Stimulated activated CD4-positive, alpha-beta T cell treated with anti-CD3 and anti-CD28 coated beads, Interleukin-4, amount 100 ng/mL, for 1 hour (primary cell): ENCODE measurements at places on chromosomes 13 and 19.

DNA sequence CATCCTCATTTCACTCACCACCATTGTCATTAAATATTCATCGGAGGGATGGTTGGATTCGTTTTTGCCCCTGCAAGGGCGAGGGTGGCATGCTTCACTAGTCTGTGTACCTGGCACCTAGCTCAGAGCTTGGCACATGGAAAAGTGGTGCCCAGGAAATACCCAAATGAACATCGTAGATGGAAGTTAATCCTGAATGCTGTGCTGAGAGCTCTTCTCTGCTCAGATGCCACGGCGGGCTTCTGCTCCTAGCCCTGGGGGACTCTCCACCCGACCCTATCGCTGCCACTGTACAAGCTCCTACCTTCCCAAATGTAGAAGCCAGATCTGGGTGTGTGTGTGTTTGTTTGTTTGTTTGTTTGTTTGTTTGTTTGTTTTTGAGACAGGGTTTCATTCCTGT, 113.0 kb upstream of the ZNF507 start:
- no peak for DNase-seq

- DNase-seq, result no peak
Observed at GRCh38 chr13:110576736-110577476, 15.4 kb upstream of the RAB20 start.

DNA sequence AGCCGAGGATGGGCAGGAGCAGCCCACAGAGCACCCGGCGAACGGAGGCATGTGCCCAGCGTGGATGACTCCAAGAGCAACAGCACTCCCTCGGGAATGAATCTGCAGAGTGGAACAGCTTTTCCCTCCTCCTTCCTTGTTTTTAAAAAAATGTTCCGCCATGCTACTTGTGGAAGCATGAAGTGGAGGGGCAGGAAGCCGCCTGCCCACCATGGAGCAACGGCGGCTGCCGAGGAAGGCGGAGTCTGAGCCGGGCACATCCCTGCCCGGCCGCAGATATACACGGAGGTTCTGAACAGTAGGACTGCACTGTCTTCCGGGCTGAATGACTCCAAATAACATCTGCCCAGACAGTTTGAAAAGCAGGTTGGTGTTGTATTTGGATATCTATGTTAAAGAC, 65.2 kb downstream of the SOX1 start:
- no peak for DNase-seq

- DNase-seq, result no peak
Observed at GRCh38 chr19:20660473-20661140, 764 bp downstream of the ZNF626 start.

DNA sequence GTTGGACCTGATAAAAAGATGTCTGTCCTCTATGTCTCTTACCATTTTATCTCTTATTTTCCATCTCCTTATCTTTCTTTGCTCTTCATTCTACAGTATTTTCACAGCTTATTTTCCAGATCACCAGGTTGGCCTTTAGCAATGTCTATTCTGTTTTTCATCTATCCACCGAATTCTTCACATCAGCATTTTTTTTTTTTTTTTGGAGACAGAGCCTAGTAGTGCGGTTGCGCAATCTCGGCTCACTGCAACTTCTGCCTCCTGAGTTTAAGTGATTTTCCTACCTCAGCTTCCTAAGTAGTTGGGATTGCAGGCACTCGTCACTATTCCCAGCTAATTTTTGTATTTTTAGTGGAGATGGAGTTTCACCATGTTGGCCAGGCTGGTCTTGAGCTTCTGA, 49.0 kb downstream of the DNAJC15 start:
- no peak for DNase-seq

DNA sequence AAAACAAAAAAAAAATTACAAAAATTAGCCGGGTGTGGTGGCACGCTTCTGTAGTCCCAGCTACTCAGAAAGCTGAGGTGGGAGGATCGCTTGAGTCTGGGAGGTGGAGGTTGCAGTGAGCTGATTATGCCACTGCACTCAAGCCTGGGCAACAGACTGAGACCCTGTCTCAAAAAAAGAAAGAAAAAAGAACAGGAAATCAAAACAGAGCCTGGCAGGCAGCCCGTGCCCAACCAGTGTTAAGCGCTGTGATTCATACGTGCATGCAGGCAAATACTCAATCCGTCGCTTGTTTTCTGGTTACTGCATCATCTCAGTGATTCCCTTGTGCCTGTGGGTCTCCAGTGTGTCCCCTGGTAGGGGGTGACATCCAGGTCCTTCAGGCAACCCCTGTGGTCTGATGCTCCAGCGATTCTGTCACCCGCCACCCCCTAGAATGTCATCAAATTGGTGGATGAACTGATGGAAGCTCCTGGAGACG, 18.1 kb downstream of the DDX39A start:
- no peak for DNase-seq

DNA sequence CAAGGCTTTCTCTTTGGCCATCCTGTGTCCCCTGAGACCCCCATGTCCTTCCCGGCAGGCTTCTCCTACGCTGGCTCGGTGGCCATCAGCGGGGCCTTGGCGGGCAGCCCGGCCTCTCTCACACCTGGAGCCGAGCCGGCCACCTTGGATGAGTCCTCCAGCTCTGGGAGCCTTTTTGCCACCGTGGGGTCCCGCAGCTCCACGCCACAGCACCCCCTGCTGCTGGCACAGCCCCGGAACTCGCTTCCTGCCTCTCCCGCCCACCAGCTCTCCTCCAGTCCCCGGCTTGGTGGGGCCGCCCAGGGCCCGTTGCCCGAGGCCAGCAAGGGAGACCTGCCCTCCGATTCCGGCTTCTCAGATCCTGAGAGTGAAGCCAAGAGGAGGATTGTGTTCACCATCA, 14.2 kb downstream of the PLEKHJ1 start:
- DNase-seq, result no peak

DNA sequence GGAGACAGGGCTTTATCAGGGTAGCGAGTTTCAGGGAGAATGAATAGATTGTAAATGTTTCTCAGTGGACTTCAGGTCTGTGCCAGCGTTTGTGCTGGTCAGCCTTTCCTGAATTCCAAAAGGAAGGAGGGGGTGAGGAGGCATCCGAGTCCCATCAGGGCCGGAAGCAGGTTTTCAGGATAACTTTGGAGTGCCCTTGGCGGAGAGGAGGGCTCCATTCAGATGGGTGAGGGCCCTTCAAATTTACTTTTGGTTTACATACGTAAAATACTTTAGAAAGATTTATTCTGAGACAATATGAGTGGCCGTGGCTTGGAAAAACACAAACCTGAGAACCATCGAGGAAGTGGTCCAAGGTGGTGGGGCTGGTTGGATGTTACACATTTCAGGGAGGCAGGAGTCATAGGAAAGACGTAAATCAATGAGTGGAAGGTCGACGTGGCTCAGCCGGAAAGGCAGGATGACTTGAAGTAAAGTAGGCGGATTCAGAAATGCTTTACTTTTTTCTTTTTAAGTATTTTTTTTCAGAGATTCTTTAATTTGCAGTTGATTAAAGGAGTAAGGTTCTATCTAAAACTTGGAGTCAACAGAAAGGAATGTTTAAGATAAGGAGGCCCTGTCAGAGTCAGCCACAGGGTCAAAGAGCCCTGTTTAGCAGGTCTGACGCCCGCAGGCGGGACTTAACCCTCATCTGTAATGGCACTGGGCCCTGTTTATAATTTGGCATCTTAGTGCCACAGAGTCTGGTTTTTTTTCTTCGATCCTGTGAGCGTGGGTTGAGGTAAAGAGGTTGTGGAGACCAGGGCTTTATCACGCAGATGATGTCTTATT, 32.8 kb downstream of the ATP11A start:
- DNase-seq, result no peak

DNA sequence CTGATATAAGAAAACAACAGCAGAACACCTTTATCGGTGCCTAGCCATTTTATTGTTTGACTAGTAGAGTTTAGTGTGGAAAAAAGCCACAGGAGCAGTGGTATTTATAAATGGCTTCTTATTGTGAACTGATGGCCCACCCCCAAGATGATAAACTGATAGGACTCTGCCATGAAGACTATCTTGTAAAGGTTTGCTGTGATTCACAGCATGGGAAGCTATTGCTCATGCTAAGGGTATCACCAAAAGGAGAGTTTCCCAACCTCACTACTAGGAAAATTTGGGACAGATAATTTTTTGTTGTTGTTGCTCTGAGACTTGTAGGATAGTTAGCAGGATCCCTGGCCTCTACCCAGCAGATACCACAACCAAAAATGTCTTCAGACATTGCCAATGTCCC, 12.0 kb upstream of the SLC7A1 start:
- no peak for DNase-seq

DNA sequence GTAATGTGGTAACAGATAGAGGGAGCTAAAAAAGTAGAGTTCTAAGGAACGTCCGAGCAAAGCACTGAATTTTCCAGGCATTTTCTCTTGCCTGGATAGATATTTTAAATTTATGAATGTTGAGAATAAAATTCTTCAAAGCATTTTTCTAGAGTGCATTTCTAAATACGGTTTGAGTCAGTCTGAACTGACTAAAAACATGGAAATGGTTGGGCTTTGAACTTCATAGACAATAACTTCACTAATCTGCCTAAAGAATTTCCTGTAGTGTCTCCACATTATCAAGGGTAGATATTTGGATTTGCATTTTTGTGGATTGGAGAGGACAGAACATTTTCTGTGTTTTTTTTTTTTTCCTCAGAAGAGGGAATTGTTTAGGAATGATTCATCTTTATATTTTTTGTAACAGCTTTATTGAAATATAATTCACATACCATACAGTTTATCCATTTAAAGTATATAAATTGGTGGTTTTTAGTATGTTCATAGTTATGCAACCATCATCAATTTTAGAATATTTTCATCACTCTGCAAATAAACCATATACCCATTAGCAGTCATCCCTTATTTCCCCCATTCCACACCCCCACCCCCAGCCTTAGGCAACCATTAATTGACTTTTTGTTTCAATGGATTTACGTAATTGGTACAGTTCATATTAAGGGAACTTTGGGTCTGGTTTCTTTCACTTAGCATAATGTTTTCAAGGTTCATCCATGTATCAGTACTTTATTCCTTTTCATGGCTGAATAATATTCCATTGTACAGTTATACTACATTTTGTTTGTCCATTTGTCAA, 20.7 kb downstream of the GARRE1 start:
- no peak for DNase-seq

GRCh38 chr19:1851654-1852580, 3.6 kb upstream of the REXO1 start:
- peak; percentile 70 for DNase-seq

DNA sequence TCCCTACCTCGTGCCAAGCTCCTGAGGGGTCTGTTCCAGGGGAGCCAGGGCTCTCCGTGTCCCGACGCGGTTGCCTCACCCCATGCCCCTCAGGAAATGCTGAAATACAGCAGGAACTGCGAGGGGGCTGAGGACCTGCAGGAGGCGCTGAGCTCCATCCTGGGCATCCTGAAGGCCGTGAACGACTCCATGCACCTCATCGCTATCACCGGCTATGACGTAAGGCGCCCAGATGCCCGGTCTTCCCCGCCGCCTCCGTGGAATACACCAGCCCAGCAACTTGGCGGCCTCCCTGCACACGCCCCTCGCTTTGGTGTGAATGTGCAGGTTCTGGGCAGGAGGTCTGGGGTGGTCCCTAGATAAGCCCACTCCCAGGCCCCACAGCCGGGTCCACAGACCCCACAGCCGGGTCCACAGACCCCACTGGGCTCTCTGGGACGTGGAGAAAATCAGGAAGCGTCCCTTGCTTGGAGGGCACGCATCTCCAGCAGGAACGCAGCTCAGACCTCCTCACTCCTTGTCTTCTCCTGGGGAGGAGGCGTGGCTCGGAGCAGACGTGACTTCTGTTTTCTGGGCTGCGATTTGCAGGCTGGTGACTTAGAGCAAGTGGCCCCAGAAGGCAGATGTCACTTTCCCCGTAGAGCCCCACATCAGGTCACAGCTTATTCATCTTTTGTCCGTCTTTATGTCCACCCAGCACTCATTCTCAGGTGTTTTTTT, 19.4 kb upstream of the F7 start:
- no peak for DNase-seq

DNA sequence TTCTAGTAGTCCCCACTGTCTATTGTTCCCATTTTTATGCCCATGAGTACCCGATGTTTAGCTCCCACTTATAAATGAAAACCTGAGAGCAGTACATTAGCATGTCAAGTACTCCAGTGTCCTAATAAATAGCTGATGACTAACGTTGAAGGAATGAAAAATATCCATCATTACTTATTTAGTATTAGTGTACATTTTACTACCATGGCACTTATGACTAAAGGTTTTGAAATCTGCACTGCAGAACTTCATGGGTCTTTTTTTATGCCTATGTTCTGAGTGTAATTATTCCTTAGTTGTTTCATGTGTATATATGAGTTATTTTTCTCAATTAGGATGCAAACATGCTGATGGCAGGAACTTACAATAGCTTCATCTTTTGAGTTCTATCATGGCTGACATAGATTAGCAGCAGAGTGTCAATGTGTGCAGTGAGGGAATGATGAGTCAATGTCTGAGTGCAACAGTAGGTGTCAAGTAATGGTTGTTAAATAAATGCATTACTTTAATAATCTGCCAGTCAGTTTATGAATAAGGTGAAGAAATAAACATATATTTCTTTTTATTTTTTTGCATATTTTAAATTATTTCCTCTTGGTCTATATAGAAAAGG, 188.4 kb downstream of the ITGBL1 start:
- DNase-seq, result no peak

GRCh38 chr19:28377077-28377476, 835.9 kb downstream of the UQCRFS1 start:
- no peak for DNase-seq

DNA sequence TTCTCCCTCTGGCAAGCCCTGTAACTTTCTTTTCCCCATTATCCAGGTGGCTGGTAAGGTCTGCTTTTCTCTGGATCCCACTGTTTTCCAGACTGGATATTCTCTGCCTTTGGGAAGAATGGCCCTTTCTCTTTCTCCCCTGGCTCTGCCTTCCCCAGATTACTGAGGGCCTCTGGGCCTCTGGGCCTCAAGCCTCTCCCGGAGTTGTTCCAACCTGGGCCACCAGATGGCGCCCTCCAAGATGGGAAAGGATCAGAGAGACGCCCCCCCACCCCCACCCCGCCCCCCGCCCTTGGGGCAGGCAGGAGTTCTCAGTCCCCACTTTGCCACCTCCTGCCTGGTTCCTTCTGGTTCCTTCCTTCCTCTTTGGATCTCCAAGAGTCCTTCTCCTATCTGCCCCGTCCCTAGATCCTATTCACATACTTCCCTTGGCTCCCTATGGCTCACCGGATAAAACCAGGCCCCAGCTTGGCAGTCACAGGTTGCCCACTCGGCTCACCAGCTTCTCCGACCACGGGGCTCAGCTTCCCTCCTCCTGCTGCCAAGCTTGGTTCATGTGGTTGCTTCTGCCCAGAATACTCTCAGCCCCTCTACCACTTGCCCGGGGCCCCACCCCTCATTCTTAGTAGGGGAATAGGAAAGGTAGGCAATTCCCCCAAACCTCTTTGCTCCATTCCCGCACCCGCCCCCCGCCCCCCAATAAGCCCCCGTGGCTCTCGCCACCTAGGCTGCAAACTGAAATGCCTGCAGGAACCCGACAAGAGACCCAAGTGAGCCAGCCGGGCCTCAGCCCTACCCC, 13.1 kb downstream of the EPS8L1 start:
- DNase-seq, result peak; percentile 84
